Left ventricle myocardium superior (tissue), 1 donor: ENCODE measurements at places on chromosomes 2 and 18. TPM values are rescaled to one million over a fixed set of nuclear protein-coding genes. Genes with fewer than 3 reads are reported as not detected.

The SCYGR4 gene
- total RNA-seq, result not detected

The OR6B3 gene
- total RNA-seq, result not detected

DNA sequence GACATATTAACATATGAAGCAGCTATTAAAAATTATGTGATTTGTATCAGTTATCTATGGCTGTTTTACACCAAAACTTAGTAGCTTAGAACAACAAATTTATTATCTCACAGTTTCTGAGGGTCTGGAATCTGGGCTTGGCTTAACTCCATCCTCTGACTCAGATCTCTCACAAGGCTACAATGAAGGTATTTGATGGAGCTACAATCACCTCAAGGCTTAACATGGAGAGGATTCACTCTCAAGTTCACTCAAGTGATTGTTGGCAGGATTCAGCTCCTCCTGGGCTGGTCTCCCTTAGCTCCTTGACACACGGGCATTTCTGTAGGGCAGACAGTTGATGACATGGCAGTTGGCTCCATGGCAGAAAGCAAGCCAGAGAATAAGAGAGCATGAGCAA lies 133.0 kb upstream of the SLC14A2 start:
- DNase-seq, result no peak

The AFG3L2 gene
- 143 TPM for total RNA-seq

- DNase-seq, result no peak
Measured at GRCh38 chr2:47129191-47129706, 25.9 kb downstream of the STPG4 start.

The GALR1 gene
- total RNA-seq, result not detected

DNA sequence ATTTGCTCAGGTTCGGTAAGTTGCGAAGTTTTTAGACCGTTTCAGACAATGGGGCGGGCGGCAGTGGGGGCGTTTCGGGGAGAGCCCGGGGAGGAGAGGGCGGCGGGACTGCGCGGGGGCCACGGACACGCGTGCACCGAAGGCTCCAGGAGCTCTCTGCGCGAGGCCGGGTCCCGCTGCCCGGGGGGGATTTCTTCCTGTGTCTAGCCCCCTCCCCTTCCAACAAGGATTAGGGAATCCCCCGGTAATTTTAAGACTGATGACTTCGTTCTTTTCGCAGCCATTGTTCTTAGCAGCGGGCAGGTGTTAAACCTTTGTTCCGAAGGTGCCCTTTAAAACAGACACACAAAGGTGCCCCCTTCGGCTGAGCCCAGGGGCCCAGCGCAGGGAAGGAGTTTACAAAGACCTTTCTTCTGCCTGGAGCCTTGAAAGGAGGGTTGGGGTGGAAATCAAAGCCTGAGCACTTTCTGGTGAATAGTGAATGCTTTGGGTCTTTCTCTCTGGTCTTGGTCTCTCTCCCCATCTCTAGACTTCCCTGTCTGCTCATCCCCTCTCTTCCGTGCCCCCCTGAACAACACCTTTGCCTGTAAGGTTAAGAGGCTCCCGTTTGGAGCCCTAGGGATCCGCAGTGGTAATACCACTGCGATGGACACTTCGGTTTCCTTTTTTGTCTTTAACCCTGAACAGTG lies 2.1 kb downstream of the TRIB2 start:
- DNase-seq, result peak; percentile 53

DNA sequence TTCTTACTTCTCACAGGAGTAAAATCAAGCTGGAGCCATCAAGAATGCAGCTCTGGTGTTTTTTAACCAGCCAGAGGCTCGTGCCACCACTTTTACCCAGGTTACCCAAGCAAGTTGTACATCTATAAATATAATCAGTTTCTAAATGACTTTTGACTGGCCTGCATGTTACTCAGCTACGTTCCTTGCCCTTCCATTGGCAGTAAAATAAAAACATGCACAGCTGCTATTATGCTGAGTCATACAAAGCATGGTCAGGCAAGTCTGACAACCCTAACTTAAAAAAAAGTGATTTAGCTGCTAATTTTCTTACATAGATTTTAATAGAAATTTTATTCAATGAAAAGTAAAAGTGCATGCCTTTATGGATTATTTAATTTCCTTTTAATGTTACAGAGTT lies 111.7 kb upstream of the CSRNP3 start:
- no peak for DNase-seq

DNA sequence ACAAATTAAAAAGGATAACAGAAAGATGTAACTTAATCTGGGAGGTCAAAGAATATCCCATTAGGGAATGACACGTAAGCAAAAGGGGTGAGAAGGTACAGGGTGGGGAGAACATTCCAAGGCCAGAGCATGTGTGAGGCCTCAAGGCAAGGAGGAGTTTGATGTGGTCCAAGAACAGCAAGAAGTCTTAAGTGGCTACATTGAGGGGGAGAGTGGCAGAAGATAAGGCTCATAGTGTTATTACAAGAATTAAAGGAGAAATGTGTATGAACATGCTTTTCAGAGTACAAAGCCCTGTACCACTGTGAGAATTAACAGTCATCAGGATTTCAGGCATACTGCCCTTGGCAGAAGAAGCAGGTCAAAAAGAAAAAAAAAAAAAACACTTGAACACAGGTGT lies 174.4 kb upstream of the ERBB4 start:
- DNase-seq, result no peak
